ENCODE measurements at places on chromosomes 3 and 15. TPM values are rescaled to one million over a fixed set of nuclear protein-coding genes. Genes with fewer than 3 reads are reported as not detected.

DNA sequence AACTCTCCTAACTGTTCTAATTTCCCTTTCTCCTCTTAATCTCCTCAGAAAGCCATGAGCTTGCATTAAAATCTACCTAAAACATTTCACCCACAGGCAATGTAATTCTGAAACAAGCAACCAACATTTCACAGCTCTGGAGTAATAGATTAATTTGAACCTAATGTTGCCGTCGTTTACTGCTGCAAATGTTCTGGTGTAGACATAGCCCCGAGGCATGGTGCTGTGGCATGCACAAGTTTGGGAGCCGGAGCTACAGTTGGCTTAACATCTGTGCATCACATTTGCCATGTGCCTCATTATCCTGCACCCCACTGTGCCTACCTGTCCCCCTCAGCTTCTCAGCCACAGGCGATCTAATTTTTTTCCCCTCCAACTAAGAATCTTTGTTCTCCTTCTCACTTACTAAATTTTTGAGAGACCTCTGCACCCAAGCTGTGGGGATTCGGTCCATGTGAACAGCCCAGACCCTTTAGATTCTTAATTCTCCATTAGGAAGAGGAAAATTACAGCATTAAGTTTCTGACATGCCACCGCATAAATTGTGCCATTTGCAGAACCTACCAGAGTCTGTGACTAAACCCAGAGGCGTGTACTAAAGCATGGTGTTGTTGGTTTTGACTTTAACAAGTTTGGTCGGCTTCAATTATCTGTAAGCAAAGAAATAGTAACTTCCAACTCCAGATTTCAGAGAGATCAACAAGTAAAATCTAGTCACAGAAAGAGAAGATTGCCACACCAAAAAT is 419.2 kb downstream of the MECOM start:
- no peak for DNase-seq

GRCh38 chr3:149527531-149528339 is 53.2 kb downstream of the TM4SF4 start:
- DNase-seq = peak; percentile 31

GRCh38 chr3:126773167-126773566 is 69.1 kb downstream of the CHCHD6 start:
- no peak for DNase-seq

DNA sequence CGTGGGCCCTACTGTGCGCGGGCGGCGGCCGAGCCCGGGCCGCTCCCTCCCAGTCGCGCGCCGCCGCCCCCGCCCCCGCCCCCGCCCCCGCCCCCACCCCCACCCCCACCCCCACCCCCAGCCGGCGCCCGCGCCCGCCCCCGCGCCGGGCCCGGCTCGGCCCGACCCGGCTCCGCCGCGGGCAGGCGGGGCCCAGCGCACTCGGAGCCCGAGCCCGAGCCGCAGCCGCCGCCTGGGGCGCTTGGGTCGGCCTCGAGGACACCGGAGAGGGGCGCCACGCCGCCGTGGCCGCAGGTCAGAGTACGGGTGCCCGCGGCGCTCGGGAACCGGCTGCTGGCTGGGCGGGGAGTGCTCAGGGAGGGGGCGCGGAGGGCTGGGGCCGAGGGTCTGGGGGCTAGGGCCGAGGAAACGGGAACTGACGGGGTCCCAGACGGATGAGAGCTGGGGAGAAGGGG is 1.1 kb upstream of the PPARG start:
- DNase-seq = peak; percentile 54

DNA sequence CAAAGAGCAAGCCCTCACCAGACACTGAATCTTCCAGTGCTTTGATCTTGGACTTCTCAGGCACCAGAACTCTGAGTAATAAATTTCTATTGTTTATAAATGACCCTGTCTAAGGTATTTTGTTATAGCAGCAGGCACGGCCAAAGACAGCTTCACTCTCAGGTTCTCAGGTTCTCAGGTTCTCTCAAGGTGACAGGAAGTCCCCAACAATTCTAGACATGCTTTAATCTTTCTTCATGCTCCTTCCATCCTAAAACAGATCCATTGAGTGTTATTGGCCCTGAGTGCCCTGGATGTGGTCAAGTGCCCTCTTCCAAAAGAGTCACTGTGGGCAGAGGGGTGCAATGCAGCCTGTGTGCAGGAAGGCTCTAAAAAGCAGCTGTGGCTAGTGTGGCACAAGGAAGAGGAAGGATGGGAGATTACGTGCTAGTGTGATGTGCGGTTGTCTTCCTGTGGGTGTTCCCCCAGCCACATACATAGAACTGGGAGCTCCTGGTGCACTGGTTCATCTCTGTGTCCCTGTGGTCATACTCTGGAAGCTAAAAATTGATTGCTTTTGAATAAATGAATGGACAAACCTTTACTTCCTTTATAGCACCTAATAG is 11.0 kb upstream of the RAB7A start:
- DNase-seq = no peak

CBLB gene
- 62.0 TPM for total RNA-seq

MYLK gene
- total RNA-seq = 7.8 TPM

RBMS3 gene
- total RNA-seq = 30.9 TPM

GABRR3 gene
- total RNA-seq = not detected

UBAP1L gene
- 1.8 TPM for total RNA-seq

All from endothelial cell (in vitro differentiated cells).